ENCODE measurements at places on chromosomes 11 and 22.

DNA sequence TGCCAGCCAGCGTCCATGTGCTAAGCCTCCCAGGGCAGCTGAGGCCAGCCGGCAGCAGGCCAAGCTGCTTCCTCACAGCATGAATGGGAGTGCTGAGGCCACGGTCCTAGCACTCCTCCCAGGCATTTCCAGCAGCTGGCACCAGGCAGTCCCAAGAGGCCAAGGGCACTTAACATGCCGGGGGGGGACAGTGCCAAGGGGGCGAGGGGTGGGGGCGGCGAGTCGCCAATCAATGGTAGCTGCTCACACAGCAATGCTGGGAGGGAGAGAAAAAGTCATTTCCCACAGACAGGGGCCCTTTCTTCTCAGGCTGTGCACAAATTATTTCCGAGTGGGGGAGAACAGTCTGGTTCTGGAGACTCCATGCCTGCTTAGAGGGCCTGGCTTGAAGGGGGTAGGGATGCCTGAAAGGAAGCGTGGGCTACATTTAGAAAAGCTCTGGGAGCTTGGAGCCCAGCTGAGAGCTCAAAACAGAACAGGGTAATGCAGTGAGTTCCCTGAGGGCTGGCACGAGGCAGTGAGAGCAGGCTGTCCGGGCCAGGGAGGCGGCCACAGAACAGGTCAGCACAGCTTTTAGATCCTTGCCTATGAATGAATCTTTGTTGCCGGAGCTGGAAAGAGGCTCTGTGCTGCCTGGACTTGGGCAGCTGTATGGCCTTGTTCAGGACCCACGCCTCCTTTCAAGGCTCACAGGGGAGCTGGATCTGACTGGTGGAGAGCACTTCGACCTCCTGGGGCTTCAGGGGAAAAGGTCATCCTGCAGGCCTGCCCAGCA is 14.4 kb upstream of the TBC1D10A start:
- DNase-seq = no peak

DNA sequence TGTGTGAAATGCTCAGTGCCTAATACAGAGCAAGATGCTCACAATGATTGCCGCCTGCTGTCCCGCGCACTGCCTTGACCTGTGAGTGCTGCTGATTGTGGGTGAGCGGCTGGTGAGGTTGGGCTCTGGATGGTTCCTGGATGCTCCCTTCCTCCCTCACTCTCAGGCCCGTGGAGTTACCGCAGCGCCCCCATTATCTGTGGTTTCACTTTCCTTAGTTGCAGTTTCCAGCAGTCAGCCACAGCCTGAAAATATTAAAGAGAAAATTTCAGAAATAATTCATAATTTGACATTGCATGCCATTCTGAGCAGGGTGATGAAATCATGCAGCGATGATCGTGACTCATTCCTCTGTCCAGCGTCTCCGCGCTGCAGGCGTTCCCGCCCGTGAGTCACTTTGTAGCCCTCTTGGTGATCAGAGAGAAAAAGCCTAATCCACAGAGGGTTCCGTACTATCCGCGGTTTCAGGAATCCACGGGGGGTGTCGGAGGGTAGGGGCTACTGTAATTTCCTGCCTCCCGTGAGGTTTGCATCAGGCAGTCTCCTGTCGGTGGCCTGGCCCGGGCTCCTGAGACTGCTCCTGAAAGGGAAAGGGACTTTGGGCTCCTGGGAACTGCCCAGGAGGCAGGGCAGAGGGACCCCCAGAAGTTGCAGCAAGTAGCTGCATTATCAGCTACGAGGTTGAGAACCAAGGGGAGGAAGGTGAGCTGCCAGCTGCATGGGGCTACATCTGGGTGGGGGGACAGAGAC is 10.6 kb downstream of the RPL3 start:
- no peak for DNase-seq

DNA sequence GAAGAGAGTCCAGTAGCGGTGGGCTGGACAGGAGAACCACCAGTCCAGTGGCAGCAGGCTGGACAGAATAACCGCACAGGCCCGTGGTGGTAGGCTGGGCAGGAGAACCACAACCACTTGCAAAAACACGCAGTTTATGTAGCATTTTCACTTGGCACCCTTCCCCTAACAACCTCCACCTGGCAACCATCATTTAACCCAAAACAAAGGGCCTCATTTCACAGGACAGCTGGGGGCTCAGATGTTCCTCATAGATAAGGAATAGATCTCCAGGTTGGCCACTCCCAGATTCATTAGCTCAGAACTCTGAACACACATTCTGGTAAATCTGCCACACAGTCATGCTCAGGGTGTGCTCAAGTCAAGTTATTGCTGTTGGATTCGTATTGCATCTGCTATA is 41.2 kb downstream of the SYTL2 start:
- DNase-seq = no peak

- no peak for DNase-seq
These were observed 78.5 kb upstream of the NCAM1 start for GRCh38 chr11:112882494-112883381.

GRCh38 chr22:20218326-20218872 is 49.7 kb downstream of the RTN4R start:
- no peak for DNase-seq

GRCh38 chr22:35547987-35548721 is 7.5 kb downstream of the RASD2 start:
- no peak for DNase-seq

- no peak for DNase-seq
These were observed 1.0 kb downstream of the VWCE start for GRCh38 chr11:61293867-61294716.

- DNase-seq = no peak
These were observed 41.7 kb upstream of the SEZ6L start for GRCh38 chr22:26127556-26127955.

DNA sequence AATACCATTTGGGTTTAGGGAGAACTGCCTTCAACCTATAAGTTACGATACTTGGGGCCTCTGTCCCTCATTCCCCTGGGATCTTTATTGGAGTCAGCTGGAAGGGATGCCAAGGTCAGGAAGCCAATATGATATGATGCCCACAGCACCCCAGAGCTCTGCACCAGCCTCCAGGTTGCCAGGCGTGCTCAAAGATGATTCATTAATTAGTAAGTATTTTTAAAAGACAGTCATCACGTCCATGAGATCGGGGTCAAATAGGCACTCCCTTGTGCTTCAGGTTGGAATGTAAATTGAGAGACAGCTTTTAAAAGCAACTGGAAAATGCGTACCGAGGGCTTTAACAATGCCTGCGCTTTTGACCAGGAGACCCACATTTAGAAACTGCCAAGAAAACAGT is 57.0 kb upstream of the CD5 start:
- DNase-seq = no peak

- no peak for DNase-seq
These were observed 56.4 kb upstream of the CTTN start for GRCh38 chr11:70341881-70342429.

DNA sequence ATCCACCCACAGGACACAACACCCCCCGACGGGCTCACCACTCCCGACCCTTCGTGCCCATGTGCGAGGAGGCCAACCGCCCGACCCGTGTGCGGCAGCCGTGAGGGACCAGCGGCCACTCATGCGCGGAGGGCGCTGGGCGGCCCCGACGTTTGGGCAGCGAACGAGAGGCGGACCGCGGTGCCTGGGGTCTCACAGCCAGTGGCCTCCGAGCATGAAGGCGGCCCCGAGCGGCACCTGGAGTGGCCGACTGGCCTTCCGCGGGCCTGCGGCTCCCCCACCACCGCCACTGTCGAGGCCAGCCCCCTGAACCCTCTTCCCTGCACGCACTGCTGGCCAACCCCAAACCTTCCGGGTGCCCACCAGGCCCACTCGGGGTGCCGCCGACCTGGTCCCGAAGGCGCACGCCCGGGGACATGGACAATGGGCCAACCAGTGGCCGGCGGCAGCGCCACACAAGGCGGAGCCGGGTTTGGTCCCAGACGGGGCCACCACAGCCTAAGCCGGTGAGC is 4274.9 kb upstream of the OR11H1 start:
- DNase-seq = no peak

DNA sequence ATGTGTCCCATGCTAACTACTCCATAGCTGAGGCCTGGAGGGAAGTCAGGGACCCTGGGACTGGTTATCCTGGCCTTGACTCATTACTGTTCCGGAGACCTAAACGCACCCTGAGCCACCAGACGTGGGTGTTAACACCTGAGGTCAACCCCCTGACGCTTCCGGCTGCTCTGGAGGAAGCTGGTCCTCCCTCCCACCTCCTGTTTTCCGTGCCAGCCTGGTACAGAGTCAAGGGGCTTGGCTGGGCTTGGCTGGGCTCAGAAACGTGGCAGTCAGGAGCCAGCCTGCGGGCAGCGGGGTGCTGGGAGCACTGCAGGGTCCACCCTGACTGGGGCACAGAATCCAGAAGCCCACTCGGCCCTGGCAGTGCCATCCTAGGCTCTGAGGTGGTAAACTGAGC is 2.6 kb downstream of the TMPRSS4 start:
- no peak for DNase-seq

DNA sequence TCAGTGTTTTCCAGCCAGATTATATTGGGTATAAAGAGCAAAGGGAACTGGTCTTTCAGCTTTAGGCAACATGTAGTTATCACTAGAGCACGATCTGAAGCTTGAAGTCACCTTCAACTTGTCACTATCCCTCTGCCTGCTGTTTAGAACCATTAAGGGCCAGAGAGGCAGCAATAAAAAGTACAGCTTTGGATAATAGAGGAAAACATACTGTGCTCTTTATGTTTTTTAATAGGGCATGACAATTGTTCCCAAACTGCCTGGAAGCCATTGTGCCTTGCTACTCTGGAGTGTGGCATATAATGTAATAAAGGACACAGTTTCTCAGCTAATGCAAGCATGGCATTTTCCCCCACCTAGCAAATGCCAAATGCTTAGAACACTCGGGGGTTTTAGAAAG is 1912.0 kb upstream of the RAG2 start:
- no peak for DNase-seq

- no peak for DNase-seq
These were observed 175.2 kb downstream of the SBF2 start for GRCh38 chr11:10118865-10119264.

- no peak for DNase-seq
These were observed 40.4 kb downstream of the ARFGAP2 start for GRCh38 chr11:47136327-47136726.

DNA sequence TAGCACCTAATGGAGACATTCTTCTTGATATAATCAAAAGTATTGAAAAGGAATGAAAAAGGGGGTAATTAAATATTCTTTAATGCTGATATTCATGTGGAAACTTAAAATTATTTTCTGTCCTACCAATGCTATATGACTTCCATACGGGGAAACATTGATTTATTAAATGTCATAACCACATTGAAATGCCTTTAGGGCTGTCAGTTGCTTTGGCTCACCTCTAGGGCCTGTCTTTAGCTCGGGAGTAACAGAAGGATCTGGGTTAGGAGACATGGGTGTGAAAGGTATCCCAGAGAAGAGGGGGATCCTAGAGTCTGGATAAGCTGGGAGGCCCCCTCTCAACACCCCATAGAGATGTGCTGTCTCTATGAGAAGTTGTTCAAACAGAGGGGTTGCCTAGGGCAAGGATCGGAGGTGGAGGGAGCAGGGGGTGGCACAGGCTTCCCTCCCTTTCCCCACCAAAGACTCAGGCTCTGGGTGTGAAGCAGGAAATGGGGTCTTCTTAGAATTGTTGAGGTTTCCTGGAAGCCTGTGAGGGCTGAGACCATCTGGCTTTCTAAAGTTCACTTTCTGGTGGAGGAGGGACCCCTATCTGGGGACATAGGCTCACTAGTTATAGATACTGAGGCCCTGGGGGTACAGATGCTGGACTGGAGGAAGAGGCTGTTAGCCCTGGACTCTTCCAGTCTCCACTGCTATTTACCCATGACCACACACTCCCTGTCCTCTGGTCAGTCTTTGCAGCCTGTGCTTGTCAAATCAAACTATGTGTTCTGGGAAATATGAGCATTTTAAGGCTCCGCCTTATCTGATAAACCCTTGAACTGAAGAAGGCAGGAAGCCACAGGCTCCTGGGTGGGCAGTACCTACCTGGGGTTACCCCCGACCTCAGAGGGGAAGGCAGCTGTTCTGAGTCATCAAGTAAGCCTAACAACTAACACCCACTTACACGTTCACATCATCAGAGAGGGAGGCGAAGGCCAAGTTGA is 55.8 kb upstream of the RRAS2 start:
- DNase-seq = peak; percentile 52

DNA sequence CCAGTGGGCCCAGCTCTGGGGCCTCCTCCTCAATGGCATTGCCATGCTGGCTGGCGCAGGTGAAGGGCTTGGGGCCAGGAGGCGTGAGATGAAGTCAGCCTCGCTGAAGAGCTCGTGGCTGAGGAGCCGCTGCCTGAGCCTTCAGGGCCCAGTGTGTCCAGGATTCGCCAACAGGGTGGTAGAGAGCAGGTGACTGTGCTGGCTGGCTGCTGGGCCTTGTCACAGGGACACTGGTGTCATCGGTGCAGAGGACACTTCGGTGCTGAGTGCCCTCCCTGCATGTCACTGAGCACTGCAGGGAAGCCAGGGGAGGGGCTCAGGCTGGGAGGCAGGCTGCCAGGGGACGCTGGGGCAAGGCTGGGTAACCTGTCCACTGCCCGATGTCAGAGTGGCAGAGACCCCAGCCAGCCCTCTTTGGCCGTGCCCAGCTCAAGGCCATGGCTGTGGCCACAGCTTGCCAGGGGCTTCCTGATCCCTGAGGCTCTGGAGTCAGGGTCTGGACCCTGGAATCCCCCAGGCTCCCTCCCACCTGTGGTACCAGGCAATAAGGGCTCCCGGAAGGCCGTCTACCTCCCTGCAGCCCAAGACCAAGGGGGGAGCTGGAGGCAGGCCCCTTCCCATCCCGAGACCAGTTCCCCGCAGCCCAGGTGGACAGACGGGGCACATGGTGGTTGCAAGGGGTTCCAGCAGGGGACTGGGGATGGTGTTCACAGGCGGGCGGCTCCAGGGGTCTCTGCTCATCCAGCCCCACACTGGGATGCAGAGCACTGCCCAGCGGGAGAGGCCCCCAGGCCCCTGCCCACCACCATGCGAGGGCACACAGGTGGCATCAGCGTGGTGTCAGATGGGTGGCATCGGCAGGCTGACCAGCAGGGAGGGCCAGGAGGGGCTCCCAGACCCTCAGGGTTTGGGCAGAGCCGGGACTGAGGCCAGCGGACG is 63.9 kb downstream of the ARFGAP3 start:
- DNase-seq = no peak

DNA sequence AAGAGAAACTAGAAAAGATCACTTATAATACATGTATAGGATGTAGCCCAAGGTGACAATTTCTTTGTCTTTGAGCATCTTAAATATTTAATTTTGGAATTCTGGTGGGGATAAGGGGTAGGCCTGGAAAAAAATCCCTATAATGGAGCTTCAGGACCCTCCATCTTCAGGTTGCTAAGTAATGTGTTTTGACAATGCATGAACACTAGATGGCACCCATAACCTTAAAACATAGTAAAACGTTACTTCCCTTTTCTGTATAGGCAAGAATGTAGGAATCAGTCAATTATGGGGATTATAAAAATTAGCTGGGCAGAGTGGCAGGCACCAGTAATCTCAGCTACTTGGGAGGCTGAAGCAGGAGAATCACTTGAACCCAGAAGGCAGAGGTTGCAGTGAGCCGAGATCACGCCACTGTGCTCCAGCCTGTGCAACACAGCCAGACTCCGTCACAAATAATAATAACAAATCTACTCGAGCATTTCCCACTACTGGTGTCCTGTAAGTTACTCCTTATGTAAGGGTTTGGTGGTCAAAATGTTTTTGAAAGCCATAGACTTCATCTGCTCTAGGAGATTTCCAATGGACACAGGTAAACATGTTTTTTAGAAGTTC is 541.9 kb upstream of the CCDC90B start:
- DNase-seq = no peak

Measured in CD4-positive, alpha-beta T cell (primary cell).